ENCODE measurements at places on chromosomes 7 and 10. TPM values are rescaled to one million over a fixed set of nuclear protein-coding genes. Genes with fewer than 3 reads are reported as not detected.

- no peaks in the 10 kb centered on the region for H3K27me3 ChIP-seq
- peak; percentile 53 for DNase-seq
- peaks cover 69% of the 10 kb centered on the region for H3K4me1 ChIP-seq
- H3K4me3 ChIP-seq: no peak overlapping the region
Observed at GRCh38 chr10:91194497-91195179, 25.8 kb upstream of the PCGF5 start.

DNA sequence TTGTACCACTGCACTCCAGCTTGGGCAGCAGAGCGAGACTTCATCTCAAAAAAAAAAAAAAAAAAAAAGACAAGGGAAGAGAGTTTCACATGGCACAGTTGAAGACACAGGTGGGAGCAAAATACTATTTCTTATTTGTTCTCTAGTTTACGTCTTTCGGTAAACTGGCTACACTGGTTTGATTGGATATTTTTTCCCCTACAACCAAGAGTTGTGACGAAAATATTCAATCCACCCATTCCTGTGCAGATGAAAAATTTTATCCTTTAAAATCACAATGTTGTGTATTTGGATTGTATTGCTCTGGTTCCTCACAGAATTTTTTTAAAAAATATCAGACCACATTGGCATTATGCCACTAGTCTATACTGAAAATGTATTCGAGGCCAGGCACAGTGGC lies 14.5 kb upstream of the ABCC2 start:
- no peak overlapping the region for H3K4me3 ChIP-seq
- H3K36me3 ChIP-seq: peaks cover 9% of the 10 kb centered on the region
- peaks cover 22% of the 10 kb centered on the region for H3K4me1 ChIP-seq
- H3K27ac ChIP-seq: no peak overlapping the region

DNA sequence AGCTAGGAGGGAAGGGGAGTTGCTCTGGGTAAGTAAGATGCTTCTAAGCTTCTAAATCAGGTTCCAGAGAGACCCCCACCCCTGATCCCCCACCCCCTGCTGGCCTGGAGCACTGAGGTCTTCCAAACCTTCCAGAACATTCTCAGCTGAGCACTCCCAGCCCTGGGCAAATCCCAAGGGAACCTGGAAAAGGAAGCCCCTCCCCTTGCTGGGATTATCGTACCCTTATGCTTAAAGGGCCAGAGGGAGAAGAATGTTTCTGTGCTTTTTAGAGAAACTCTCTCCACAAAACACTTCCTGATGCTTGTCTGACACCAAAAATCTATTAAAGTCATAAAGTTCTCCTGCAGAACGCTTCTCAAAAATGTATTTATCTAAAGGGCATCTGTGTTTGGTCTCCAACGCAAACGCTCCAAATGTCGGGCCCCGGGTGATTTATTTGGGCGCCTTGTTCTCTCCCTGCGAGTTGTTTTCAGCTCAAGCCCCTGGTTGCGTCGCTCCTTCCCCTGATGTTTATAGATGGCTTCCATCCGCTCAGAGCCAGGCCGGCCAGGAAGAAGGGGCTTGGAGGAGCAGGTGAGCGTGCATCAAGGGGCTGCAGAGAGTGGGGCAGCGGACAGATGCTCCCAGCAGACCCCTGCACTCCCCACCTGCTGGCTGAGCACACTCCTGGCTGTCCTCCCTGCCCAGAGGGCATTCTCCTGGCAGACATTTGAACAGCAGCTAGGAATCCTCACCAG lies 8.2 kb upstream of the RET start:
- no peaks in the 10 kb centered on the region for H3K36me3 ChIP-seq
- H3K4me1 ChIP-seq: no peaks in the 10 kb centered on the region
- no peaks in the 10 kb centered on the region for H3K27me3 ChIP-seq

DNA sequence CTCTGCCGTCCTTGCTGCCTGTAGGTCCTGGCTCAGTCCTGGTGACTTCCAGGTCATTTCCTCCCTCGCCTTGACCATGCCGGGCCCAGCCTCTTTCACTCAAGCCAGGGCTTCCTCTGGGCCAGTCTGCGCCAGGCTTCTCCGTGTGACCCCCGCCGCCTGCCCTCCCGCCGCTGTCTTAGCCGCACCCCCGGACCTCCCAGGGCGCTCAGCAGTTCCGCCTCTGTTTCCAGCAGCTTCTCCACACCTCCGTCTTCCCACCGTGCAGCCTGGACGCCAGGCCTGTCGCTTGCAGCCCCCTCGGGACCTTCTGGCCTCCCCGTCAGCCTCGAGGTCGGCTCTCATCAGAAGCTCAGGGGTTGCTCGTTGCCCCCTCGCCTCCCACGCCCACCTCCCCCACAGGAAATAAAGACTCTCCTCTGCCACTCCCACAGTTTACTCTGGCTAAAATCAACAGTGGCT lies 123.0 kb upstream of the FZD8 start:
- H3K27me3 ChIP-seq: no peaks in the 10 kb centered on the region
- no peak overlapping the region for H3K4me3 ChIP-seq
- DNase-seq: no peak
- no peaks in the 10 kb centered on the region for H3K36me3 ChIP-seq
- no peaks in the 10 kb centered on the region for H3K4me1 ChIP-seq
- H3K27ac ChIP-seq: no peak overlapping the region

DNA sequence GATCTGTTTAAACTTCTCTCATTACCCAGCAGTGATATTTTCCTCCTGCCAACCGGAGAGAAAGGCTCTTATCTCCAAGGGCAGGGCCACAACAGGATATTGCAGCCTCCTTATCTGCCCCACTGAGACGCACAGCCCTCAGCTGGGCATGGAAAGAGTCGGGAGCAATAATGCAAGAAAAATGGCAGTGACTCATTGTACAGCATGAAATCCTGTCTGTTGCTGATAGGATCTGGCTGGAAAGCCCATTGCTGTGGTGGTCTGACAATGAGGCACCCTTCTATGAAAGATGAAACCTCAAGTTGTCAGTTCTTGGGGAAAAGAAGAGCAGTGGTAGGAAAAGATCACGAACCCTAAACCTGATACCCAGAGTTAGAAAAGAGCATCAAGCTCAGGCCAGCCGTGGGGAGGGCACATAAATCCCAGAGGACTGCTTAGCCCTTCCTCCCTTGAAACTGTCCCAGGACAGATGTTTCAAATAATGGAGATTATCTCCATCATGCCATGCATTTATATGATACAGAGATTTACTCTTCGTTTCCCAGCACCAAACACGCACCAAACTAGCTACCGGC lies 47.0 kb upstream of the FIGNL1 start:
- H3K36me3 ChIP-seq: no peaks in the 10 kb centered on the region
- peaks cover 8% of the 10 kb centered on the region for H3K4me1 ChIP-seq
- no peak overlapping the region for H3K27ac ChIP-seq
- H3K27me3 ChIP-seq: peaks cover 38% of the 10 kb centered on the region
- H3K4me3 ChIP-seq: no peak overlapping the region
- DNase-seq: no peak

- no peaks in the 10 kb centered on the region for H3K4me1 ChIP-seq
- no peak overlapping the region for H3K4me3 ChIP-seq
- no peak overlapping the region for H3K27ac ChIP-seq
- H3K36me3 ChIP-seq: no peaks in the 10 kb centered on the region
Observed at GRCh38 chr10:116260599-116260998, 12.4 kb downstream of the GFRA1 start.

DNA sequence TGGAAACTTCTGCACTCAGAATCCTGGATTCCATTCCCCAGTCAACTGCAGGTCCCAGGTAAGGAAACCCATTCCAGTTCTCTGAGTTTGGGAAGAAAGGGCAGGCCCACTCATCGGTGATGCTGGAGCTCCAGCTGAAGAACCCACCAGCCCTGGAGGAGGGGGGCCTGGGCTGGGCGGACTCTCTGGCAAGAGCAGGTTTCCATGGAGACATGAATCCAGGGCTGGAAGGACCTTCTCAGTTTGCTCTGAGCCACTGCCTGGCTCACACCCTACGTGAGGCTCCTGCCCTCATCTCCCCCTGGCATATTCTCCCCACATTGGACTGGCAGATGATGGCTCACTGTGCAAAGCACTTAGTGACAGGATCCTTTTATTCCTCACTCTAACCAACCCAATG lies 73.3 kb upstream of the CPXM2 start:
- no peak overlapping the region for H3K4me3 ChIP-seq
- H3K4me1 ChIP-seq: no peaks in the 10 kb centered on the region
- H3K27ac ChIP-seq: no peak overlapping the region
- no peak for DNase-seq
- peaks cover 10% of the 10 kb centered on the region for H3K27me3 ChIP-seq

GRCh38 chr7:83835424-83835823 lies 186.5 kb upstream of the SEMA3E start:
- H3K27me3 ChIP-seq: no peaks in the 10 kb centered on the region
- no peak overlapping the region for H3K27ac ChIP-seq
- no peaks in the 10 kb centered on the region for H3K4me1 ChIP-seq
- no peak for DNase-seq

GRCh38 chr7:44277391-44277790 lies 48.0 kb downstream of the CAMK2B start:
- no peak overlapping the region for H3K27ac ChIP-seq
- no peak for DNase-seq
- no peaks in the 10 kb centered on the region for H3K27me3 ChIP-seq
- H3K36me3 ChIP-seq: no peaks in the 10 kb centered on the region

GRCh38 chr7:19442016-19442785 lies 266.6 kb downstream of the POLR1F start:
- H3K36me3 ChIP-seq: no peaks in the 10 kb centered on the region
- no peaks in the 10 kb centered on the region for H3K27me3 ChIP-seq
- H3K27ac ChIP-seq: no peak overlapping the region

GRCh38 chr7:158430308-158431034 lies 157.2 kb downstream of the PTPRN2 start:
- H3K27ac ChIP-seq: peak overlapping the region; percentile 54
- peak; percentile 51 for DNase-seq
- H3K27me3 ChIP-seq: peaks cover 3% of the 10 kb centered on the region
- peaks cover 5% of the 10 kb centered on the region for H3K4me1 ChIP-seq

- no peak for DNase-seq
- peaks cover 16% of the 10 kb centered on the region for H3K27me3 ChIP-seq
- no peaks in the 10 kb centered on the region for H3K4me1 ChIP-seq
- H3K4me3 ChIP-seq: no peak overlapping the region
- no peak overlapping the region for H3K27ac ChIP-seq
Observed at GRCh38 chr10:114685456-114685855, 27.4 kb upstream of the ABLIM1 start.

TRIM73 gene
- total RNA-seq: 7.9 TPM

CCDC172 gene
- not detected for total RNA-seq

ACSM6 gene
- total RNA-seq: not detected

CDC14C gene
- total RNA-seq: not detected
